Ovary (tissue), 10 donors: ENCODE measurements at places on chromosomes 6 and 20. TPM values are rescaled to one million over a fixed set of nuclear protein-coding genes. Genes with fewer than 3 reads are reported as not detected.

- H3K27ac ChIP-seq = no peak overlapping the region
- no peaks in the 10 kb centered on the region for H3K4me1 ChIP-seq
- H3K36me3 ChIP-seq = no peaks in the 10 kb centered on the region
- H3K4me3 ChIP-seq = no peak overlapping the region
- no peak for DNase-seq
These were observed 149.8 kb downstream of the VEGFA start for GRCh38 chr6:43919774-43920173.

DNA sequence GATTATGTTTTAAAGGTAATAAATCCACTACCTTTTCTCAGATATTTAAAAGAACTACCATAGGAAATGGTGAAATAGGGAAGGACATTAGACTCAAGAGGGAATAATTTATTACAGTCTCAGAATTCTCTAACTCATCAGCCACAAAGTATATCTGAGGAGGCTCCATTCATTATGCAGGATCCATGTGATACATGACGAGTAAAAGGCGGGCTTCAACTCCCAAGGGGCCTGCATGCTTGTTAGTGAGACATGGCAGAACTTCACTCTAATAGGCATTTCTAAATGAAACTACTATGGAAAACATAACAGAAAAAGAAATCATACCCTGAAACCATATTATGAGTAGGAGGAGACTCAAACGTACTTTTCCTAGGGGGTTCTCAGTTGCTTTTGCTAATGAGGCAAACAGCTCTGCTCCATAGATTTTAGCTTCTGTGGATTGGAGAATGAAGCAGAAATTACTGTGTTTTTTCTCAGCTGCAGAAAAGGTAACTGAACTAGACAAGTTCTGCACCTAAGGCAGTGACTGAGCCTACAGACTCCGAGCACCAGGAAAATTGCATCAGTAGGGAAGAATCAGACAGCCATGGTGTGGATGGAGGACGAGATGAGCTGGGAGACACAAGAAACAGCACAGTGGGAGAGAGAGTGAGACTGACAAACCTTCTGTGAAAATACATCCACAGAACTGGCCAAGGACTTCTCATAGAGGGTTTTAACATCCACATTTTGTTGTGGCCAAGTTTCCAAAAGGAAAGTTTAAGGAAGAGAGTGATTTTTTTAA is 254.6 kb upstream of the PRDM1 start:
- no peak overlapping the region for H3K27ac ChIP-seq
- H3K27me3 ChIP-seq = no peaks in the 10 kb centered on the region
- no peaks in the 10 kb centered on the region for H3K36me3 ChIP-seq

DNA sequence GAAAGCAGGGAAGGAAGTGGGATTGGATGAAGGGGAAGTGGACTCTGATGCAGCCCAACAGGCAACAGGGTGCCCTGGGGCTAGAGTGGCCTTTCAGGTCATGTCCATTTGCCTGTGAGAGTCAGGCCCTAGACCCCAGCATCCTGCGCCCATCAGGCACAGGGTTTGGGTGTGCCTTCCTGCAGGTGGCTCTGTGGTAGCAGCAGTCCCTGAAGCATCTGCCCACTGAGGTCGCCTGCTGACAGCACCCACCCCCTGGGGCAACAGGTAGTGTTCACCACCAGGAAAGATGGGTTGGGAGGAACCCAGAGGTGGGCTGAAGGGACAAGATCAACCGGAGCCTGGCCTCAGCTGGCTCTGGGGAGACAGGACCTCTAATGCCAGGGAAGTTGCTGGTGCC is 3.6 kb downstream of the PACSIN1 start:
- no peak overlapping the region for H3K4me3 ChIP-seq
- DNase-seq = no peak
- no peaks in the 10 kb centered on the region for H3K4me1 ChIP-seq

DNA sequence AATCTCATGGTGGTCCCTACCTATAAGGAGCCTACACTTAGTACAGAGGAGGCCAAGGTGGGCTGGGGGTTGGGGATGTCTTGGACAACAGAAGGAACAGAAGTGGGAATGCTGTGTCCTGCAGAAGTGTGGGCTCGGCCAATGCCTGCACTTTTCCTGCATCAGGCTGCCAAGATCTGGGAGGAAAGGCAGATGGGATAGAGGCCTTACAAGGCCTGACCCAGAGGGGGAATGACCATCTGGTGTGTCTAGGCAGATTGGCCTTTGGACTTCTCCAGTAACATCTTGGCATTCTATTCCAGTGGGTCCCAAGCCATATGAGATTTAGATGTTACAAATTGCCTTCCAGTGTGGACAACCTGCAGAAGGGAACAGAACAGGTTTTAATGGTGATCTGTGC is 124.7 kb upstream of the GPR6 start:
- no peak overlapping the region for H3K4me3 ChIP-seq
- no peaks in the 10 kb centered on the region for H3K27me3 ChIP-seq
- no peaks in the 10 kb centered on the region for H3K4me1 ChIP-seq

DNA sequence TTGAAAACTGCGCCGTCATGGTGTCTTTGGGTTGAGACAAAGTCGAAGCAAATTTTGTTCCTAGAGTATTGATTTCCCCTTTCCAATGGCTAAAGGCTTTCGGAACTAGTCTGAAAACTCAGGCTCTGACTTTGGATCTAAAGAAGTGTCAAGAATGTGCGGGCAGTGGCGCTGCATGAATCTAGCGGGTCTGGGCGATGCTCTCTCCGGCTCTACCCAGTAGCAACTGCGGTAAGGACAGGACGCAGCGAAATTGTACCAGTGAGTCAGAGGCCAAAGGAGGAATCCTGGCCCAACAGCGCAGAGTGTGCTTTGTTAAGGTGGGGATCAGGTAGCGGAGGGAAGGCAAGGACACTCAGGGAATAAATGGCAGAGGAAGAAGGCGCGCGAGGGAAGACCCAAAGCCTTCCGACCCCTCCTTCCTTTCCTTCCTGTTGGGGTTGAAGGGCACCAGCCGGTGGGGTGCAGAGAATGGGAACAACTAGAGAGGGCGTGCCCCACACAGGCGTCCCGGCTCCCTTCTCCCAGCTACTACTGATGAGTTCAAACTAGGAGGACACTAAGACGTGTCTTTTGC is 32.1 kb downstream of the HLA-F start:
- H3K27ac ChIP-seq = no peak overlapping the region
- no peak overlapping the region for H3K4me3 ChIP-seq
- no peak for DNase-seq
- no peaks in the 10 kb centered on the region for H3K36me3 ChIP-seq

- H3K4me1 ChIP-seq = no peaks in the 10 kb centered on the region
- no peak overlapping the region for H3K27ac ChIP-seq
- no peak overlapping the region for H3K4me3 ChIP-seq
- no peaks in the 10 kb centered on the region for H3K36me3 ChIP-seq
These were observed 52.2 kb upstream of the TRERF1 start for GRCh38 chr6:42503894-42504293.

DNA sequence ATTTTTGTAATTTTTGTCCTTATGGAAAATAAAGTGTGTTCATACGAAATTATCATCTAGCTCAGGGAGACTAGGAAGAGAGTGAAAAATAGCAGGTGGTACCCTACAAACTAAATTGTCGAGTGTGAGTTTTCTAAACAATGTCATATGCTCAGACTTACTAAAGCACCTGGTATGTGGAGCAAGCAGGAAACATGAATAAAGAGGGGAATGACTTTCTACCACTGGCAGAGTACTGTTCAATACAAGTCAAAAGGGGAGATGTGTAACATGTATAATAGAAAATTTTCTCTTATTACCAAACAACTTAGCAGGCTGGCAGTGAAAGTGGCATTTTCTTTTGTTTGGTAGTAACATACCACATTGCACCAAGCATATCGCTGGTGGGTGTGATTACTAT is 36.1 kb downstream of the CTNNBL1 start:
- H3K36me3 ChIP-seq = no peaks in the 10 kb centered on the region
- no peaks in the 10 kb centered on the region for H3K27me3 ChIP-seq
- no peaks in the 10 kb centered on the region for H3K4me1 ChIP-seq

GRCh38 chr6:160129881-160130615 is 8.4 kb downstream of the SLC22A1 start:
- DNase-seq = no peak
- no peak overlapping the region for H3K4me3 ChIP-seq
- no peaks in the 10 kb centered on the region for H3K27me3 ChIP-seq
- no peaks in the 10 kb centered on the region for H3K36me3 ChIP-seq
- H3K4me1 ChIP-seq = no peaks in the 10 kb centered on the region

DNA sequence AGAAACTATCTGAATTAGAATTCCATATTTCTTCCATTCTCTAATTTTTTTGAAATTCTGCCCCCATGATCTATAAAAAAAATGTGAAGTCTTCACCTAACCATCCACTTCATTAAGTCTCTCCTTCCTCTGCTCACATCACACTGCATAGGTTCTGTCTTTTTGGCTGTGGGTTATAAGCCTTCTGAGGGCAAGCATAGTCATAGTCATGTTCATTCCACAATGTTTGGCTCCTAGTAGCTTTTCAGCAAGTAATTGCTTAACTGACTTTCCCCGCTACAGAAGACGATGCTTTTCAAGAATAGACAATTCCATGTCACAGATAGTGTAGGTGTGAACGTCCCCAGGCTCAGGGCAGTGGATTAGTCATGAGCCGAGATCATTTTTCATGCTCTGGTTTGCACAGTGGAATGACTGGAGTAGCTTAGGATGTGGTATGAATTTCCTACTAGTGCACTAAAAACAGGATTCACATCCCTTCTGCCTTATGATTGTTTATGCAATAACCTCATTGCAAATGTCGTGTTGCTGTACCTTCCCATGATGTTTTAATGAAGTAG is 29.1 kb downstream of the WRNIP1 start:
- no peak overlapping the region for H3K4me3 ChIP-seq
- no peaks in the 10 kb centered on the region for H3K27me3 ChIP-seq
- H3K36me3 ChIP-seq = no peaks in the 10 kb centered on the region
- H3K4me1 ChIP-seq = peaks cover 1% of the 10 kb centered on the region
- no peak for DNase-seq

DNA sequence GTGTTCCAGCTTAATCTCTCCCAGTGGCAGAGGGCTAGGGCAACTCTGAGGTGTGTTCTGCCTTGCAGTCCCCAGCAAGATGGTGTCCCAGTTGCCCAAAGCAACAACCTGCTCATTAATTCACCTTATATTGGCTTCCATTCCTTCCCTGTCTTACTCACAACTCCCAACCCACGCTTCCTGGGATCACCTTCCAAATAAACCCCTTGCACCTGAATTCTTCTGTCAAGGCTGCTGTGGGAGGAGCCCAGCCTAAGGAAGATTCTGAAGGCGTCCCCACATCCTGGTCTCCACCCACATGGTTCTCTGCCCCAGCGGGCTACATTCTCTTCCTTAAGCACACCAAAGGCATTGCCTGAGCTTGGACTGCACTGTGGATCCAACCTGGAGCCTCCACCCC is 116.6 kb upstream of the MAFB start:
- H3K27ac ChIP-seq = no peak overlapping the region
- no peaks in the 10 kb centered on the region for H3K27me3 ChIP-seq
- no peak overlapping the region for H3K4me3 ChIP-seq
- H3K4me1 ChIP-seq = no peaks in the 10 kb centered on the region

DNA sequence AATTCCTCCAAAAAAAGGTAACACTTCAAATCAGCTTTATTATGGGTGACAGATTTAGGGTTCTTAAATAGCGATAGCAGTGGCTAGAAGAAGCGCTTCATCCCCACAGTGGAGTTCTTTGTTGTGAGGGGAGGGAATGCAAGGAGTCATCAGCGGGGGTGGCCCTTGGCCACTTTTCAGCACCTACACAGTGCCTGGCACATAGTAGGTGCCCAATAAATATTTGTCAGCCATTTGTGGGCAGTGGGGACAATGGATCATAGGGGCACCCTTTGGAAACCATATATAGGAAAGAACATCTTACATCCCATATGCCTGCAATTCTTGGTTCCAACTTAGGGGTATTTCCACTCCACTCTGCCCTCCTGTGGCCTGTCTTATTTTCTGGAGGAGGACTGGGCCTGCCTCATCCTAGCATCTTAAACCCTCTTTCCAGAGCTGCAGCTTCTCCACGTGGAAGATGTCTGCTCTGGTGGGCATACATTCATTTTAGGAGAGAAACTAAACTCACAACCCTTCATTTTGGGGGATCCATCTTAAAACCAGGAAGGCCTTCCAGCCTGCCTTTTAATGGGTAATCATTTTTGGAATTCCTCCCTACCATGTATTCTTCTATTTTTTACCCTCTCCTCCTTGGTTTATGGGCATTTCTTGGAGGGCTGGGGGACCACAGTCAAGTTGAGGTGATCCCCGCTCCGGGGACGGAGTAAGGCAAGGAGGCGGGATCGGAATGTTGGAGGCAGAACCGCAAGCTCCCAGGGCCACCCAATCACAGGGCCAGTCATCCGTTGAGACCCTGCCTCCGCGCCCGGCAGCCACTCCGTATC is 2.6 kb upstream of the GPSM3 start:
- H3K36me3 ChIP-seq = no peaks in the 10 kb centered on the region
- DNase-seq = peak; percentile 65
- peak overlapping the region; percentile 63 for H3K27ac ChIP-seq
- no peaks in the 10 kb centered on the region for H3K27me3 ChIP-seq
- peak overlapping the region; percentile 29 for H3K4me3 ChIP-seq

- H3K27ac ChIP-seq = no peak overlapping the region
- no peaks in the 10 kb centered on the region for H3K36me3 ChIP-seq
- DNase-seq = peak; percentile 15
- no peaks in the 10 kb centered on the region for H3K4me1 ChIP-seq
- peak overlapping the region; percentile 36 for H3K4me3 ChIP-seq
These were observed 803 bp upstream of the ADGRG6 start for GRCh38 chr6:142300758-142301650.

DNA sequence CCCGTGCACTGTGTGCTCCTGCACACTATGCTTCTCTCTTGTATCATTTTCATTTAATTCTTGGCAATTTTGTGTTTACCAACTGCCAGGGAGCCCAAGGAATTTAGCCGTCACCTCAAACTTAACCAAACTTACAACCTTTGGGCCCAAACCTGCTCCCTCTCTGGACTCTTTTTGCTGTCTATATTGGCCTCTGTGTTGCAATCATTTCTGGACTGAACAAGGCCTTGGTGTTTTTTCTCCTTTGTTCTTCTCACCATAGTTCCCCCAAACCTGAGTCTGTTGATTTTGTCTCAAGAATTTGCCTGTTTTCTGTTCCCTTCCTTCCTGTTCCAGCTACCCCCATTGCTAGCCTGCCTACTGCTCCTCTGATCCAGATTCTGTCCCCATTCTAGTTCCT is 19.2 kb downstream of the DCBLD1 start:
- H3K4me3 ChIP-seq = no peak overlapping the region
- DNase-seq = no peak
- H3K36me3 ChIP-seq = no peaks in the 10 kb centered on the region
- peaks cover 5% of the 10 kb centered on the region for H3K4me1 ChIP-seq
- no peaks in the 10 kb centered on the region for H3K27me3 ChIP-seq
- H3K27ac ChIP-seq = no peak overlapping the region

DNA sequence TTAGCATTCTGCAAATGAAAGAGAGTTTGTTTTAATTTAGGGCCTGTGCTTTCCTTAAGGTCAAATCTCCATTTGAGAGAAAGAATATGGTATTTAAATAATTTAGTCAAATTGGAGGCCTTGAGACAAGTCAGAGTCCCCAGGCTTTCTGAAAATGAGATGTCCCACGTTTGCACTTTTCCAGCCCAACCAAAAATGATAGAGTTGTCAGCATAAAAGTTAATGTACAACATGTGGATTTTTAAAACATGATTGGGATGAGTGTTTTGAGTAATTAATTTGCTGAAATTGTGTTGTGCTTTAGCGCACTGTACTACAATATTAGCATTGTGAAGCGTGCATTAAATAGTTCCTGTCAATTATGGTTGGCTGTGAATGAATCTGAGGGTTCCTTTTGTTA is 10.0 kb downstream of the CD83 start:
- H3K4me1 ChIP-seq = peaks cover 2% of the 10 kb centered on the region
- H3K36me3 ChIP-seq = no peaks in the 10 kb centered on the region
- H3K4me3 ChIP-seq = no peak overlapping the region
- H3K27me3 ChIP-seq = no peaks in the 10 kb centered on the region
- no peak overlapping the region for H3K27ac ChIP-seq
- no peak for DNase-seq

The FERMT1 gene
- total RNA-seq = 2.4 TPM

The PPP1R3G gene
- 0.92 TPM for total RNA-seq

The SLC22A1 gene
- total RNA-seq = 2.4 TPM

The CCDC170 gene
- 11.0 TPM for total RNA-seq

The GABRR1 gene
- not detected for total RNA-seq

The EYS gene
- not detected for total RNA-seq
